NCI-H526 (cell line): ENCODE measurements at places on chromosomes 13 and 19.

GRCh38 chr13:99656844-99657381 is 155.6 kb downstream of the TM9SF2 start:
- no peak for DNase-seq

- no peak for DNase-seq
These were observed 4.0 kb upstream of the PRAM1 start for GRCh38 chr19:8506402-8506957.

- DNase-seq = no peak
These were observed 20.1 kb upstream of the ZNRF4 start for GRCh38 chr19:5434970-5435641.

DNA sequence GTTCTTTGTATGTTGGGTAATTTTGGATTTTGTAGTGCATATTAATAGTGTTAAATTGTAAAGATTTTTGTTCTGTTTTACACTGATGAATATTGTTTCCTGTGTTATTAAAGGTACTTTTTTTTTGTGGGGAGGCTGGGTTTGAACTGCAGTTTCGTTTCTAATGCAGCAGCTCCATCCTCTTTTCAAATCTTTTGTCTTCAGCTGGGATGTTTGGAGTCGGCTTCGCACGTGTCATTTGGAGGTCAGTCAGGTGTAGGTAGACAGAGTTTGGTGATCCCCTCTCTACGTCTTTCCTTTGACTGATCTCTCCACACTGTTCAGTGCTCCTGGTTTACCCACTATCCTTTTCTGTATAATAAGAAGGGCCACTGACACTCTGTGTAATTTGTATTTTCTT is 30.3 kb downstream of the TDRD3 start:
- DNase-seq = no peak

- no peak for DNase-seq
These were observed 133.8 kb downstream of the CRYL1 start for GRCh38 chr13:20391597-20392452.

DNA sequence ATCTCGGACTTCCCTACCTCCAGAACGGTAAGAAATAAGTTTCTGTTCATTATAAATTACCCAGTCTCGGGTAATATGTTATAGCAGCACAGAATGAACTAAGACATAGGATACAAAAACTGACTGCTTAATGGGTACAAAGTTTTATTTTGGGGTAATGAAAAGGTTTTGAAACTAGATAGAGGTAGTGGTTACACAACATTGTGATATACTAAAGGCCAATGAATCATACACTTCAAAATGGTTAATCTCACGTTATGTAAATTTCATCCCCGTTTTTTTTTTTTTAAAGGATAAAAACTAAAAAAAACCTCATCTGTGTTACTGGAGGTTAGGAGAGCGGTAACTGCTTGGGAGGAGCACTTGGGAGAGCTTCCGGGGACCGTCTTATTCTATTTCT is 23.5 kb downstream of the AKT2 start:
- DNase-seq = no peak

DNA sequence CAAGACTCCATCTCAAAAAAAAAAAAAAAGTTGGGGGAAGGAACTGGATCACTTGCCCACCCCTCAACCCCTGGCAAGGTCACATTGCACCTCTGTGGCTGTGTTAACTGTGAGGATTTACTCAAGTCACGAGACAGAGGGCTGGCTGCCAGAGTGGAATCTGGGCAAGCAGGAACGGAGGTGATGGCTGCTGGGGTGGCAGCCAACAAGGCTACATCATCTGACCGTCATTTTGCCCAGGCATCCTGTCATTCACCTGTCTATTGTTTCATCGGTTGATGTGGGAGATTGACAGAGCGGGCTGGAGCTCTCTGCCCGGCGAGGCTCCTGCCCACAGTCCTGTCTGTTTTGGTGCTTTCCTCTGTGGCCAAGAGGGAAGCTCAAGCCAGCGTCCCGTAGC is 75.7 kb downstream of the DPF1 start:
- no peak for DNase-seq

DNA sequence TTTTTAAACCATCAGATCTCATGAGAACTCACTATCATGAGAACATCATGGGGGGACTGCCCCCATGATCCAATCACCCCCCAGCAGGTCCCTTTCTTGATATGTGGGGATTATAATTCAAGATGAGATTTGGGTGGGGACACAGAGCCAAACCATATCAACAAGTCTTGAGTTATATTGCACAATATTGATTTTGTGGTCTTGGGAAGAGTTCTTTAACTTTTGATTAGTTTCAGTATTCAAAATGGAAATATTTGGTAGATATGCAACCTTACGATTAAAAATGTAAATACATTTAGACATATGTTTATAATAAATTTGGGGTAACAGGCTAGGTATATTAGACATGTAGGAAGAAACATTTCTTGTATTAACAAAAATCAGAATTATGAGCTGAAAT is 188.2 kb downstream of the GPC5 start:
- DNase-seq = no peak

DNA sequence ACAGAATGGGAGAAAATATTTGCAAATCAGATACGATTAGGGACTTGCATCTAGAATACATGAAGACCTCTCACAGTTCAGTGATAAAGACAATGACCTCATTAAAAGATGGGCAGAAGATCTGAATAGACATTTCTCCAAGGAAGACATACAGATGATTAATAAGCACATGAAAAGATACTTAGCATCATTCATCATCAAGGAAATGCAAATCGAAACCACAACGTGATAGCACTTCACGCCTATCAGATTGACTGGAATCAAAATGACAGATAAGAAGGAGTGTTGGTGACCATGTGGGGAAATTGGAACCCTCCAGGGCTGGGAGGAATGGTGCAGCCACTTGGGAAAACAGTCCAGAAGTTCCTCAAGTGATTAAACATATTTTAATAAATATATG is 25.8 kb downstream of the CFAP97D2 start:
- no peak for DNase-seq

- DNase-seq = no peak
These were observed 198.6 kb downstream of the TEX29 start for GRCh38 chr13:111519041-111519440.

GRCh38 chr13:21511849-21512248 is 52.7 kb upstream of the ZDHHC20 start:
- no peak for DNase-seq

DNA sequence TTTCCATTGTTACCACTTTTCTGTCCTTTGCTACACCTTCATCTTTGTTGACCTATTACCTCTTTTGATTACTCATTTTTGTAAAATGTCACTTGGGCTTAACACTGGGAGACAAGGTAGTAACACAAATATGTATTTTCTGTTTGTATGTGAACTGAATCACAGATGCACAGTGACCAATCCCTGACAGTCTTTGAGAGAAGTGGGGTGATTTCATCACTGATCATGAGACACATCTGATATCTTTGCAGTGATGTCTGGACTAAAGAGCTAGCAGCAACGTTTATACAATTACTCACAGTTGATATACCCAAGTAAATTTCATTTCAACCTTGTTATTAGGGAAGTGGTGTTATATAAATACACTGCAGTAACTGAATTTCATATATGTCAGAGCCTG is 1397.4 kb upstream of the SPRY2 start:
- no peak for DNase-seq

- no peak for DNase-seq
These were observed 10.3 kb upstream of the BICRA start for GRCh38 chr19:47598407-47599349.

- no peak for DNase-seq
These were observed 6.4 kb downstream of the TLE5 start for GRCh38 chr19:3055741-3056416.

DNA sequence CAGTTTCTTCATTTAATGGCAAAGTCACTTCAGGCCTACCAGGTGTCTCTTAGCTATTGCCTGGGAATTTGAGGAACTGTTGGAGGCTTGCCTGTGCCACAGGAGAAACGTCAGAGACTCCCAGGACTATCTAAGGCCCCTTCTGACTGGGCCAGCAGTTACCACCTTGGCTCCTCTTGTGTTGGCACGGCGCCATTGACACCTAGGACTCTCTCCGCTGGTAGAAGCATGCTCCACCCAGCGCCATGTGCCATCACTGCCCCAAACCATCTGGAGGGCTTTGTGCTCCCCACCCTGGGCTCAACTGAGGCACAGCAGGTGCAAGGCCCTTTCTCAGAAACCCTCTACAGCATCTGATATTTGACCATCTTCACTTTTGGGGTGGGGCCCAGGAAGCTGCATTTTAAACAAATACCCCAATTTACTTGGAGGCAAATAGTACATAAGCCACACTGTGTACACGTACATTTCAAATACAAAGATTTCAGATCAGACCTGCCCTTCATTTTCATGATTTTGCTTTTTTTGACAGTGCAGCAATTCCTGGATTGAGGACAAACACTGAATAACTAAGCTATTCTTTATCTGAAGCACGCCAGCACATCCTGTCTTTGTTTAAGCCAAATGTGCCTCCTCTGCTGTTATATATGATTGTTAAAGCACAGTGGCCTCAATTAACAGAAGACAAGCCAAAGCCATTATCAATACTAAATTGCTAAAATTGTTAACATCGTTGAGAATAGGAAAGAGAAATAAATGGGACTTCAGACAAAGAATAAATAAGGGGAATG is 59.9 kb upstream of the TPP2 start:
- no peak for DNase-seq

- no peak for DNase-seq
These were observed 44.2 kb upstream of the RNF113B start for GRCh38 chr13:98221234-98221633.

GRCh38 chr13:34410678-34411077 is 531.4 kb upstream of the NBEA start:
- DNase-seq = no peak

GRCh38 chr19:12676384-12676792 is 5.3 kb downstream of the DHPS start:
- peak; percentile 76 for DNase-seq

- no peak for DNase-seq
These were observed 336.0 kb downstream of the TBC1D4 start for GRCh38 chr13:75145927-75146326.

DNA sequence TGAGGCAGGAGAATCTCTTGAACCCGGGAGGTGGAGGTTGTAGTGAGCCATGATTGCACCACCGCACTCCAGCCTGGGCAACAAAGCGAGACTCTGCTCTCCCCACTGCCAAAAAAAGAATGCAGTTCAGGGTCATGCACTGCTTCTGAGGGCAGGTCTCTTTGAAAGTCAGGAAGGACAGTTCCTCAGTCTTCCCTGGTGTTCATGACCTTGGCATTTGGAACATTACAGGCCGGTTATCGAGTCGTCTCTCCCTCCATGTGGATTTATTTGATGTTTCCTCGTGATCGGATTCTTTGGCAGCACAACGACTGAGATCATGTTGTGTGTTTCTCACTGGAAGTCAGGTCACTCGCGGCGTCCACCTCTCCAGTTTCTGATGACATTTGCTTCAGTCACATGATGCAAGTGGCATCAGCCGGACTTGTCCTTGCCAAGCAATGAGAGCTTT is 17.2 kb downstream of the FGF21 start:
- no peak for DNase-seq
